CD4-positive, alpha-beta T cell treated with Interleukin-1 beta for 1 hour (primary cell): ENCODE measurements at places on chromosomes 7 and 10.
A peak's percentile ranks its signal among the peaks of the same experiment; 100 is the strongest.

- no peak for DNase-seq
These were observed 153.8 kb upstream of the CALCR start for GRCh38 chr7:93728292-93728691.

- DNase-seq, result no peak
These were observed 214.1 kb downstream of the USP6NL start for GRCh38 chr10:11397077-11397965.

DNA sequence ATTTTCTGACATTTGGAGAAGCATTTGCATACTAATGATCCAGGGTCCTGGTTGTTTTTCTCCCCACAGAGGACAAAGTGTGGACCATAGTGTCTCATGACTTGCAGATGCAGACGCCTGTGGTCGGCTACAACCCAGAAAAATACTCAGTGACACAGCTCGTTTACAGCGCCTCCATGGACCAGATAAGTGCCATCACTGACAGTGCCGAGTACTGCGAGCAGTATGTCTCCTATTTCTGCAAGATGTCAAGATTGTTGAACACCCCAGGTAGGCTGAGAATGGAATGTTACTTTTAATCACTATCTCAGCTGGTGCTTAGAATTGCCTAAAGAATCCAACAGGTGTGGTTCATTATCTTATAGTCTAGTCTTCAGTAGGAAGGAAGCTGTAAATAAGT, 951.5 kb upstream of the C7orf33 start:
- DNase-seq, result no peak

DNA sequence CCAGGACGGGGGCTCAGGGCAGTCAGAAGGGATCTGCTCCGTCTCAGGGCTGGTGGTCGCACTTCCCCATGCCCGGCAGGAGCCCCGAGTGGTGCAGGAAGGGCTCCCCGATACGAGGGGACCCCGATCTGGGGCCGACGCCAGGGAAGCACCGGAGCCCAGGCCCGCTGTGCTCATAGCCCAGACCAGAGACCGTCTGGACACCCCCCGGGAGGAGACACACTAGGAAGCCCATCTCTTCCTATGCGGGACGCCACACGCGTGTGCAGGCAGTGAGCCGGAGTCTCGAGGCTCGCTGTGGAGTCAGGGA, 39.7 kb upstream of the PDGFA start:
- DNase-seq, result no peak

GRCh38 chr7:87982116-87982515, 48.1 kb downstream of the ADAM22 start:
- DNase-seq, result no peak

GRCh38 chr7:11750191-11750590, 81.8 kb downstream of the THSD7A start:
- DNase-seq, result no peak

DNA sequence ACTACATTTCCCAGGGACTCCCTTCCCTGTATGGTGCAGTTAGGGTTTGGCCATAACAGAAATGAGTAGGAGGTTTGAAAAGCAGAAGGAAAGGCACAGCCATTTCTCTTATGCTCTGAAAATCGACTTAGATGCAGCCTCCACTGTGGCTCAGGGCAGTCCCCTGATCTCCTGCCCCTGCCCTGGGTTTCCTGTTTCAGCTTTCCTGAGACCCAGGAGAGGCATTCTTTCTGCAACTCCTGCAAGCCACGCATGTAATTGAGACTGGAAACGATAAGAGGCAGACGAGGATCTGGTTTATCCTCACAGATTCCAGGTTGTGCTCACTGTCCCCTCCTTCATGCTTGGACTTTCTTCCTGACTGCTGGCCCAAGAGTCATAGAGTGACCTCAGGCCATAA, 461.2 kb upstream of the VSTM2A start:
- DNase-seq, result no peak

DNA sequence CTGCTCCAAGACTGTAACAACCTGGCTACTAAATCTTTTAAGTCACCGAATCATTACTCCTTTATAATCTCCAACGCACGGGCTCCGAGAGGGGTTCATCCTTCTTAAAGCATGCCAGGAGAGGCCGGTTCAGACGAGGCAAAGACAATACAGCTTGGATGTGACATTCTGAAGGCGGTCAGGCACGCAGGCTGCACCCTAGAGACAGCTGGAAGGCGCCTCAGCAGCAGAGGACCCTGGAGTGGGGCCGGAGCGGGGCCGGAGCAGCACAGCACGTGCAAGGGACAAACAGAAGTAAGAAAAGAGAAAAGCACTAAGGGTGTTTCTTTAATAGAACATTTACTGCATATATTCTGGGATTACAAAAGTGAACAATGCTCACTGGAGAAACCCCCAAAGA, 97.8 kb upstream of the PPP2R2D start:
- DNase-seq, result no peak

DNA sequence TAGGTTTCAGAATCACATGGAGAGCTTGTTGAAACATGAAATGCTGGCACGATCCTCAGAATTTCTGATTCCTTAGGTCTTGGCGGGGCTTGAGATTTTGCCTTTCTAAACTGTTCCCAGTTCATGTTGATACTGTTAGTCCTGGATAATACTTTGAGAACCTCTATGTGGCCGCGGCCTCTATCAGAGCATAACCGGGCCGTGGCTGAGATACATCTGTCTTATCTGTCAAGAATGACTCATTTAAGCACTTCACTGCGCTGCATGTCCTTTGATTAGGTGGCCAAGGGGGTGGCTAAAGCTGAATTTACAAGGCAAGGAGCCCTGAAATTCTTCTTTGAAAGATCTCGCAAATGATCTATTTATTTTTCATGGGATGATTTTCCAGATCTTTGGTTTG, 66.9 kb downstream of the GALNT17 start:
- DNase-seq, result no peak

- DNase-seq, result peak; percentile 3
These were observed 5.4 kb downstream of the SFR1 start for GRCh38 chr10:104127411-104127810.

DNA sequence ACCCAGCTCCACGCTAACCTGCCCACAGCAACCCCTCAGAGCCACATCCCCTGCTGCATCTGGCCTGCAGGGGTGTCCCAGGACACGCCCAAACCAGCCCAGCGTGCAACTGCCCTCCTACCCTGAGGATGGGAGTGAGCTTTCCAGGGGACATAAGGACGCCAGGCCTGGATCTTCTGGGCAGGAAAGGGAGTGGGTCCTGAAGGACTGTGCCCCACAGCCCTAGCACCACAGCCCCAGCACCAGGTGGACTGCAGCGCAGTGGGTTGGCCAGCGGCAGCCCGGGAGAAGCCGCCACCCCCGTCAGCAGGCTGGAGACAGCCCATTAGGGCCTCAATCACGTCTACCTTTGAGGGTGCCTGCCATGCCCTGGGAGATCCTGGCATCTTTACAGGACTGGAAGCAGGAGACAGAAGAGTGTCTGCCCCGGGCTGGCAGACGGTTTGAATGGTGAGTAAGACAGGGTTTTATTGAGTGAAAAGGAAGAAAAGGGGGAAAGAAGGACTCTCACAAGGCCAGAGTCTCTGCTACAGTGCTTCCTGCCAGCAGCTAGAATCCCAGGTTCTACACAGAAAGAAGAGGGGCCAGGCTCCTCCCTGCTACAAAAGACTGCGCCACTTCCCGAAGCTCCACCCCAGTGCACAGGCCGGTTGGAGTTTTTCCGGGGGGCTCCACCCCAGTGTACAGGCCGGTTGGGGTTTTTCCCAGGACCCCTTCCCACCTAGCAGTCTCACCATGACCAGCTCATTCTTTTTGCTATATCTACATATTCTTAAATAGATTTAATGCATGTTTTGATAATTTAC, 69.8 kb upstream of the KCTD7 start:
- DNase-seq, result no peak

DNA sequence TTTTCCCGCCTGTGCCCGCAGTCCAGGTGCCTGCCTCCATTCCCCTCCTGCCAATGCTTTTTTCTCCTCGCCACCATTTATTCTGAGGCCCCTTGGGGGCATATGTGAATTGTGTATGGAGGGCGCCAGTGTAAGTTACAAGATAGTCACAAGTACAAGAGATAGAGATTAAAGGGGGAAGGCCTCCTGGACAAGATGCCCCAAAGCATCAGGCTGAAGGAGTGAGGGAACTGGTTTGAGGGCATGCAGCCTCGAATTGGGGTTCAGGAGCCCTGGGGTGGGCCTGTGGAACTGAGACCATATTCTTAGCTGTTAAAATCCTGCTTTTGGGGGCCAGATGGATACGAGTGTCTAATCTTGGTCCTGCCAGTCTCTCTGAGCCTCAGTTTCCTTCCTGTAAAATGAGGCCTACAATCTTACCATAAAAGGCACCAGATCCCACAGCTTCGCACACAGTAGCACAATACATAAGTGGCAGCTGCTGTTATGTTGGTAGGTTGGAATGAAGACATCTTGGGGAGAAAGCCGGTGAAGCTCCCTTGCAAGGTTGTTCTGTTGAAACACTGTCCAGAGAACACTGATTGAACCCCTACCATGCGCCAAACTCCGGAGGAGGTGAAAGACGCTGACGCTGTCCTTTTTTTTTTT, 545 bp upstream of the COMTD1 start:
- no peak for DNase-seq

DNA sequence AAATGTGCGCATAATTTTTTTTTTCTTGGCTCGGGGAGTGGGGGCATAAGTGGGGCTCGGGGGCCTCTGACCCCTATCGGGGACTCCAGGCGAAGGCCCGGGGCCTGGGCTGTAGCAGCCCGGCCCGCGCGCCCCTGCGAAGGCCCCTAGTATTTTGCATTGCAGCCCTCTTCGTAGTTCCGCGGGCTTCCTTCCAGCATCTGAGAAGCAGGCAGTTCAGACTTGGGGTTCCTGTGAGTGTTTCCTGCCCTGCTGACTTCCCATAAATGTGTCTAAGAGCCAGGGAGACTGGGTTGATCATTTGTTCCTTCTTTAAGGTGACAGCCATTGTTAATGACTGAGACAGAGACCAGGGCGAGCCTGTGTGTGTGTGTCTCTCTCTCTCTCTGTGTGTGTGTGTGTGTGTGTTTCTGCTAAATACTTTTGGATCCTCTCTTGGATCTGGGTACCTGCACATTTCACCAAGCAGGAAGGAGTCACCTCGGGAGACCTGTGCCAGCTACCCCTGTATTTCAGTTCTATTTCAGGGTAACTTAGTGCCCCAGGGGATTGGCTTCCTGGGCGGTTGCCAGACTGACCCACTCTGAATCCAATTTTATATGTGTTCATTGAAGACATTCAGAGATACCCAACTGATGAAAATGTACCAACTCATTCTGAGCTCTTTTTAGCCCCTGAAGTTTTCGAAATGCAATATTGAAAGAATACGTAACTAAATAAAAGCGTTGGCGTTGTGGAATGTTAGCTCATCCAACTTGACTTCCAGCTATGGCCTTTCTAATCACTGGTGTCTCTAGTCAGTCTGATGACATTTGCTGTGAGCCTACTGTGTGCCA, 805 bp downstream of the MSRB2 start:
- peak; percentile 33 for DNase-seq

DNA sequence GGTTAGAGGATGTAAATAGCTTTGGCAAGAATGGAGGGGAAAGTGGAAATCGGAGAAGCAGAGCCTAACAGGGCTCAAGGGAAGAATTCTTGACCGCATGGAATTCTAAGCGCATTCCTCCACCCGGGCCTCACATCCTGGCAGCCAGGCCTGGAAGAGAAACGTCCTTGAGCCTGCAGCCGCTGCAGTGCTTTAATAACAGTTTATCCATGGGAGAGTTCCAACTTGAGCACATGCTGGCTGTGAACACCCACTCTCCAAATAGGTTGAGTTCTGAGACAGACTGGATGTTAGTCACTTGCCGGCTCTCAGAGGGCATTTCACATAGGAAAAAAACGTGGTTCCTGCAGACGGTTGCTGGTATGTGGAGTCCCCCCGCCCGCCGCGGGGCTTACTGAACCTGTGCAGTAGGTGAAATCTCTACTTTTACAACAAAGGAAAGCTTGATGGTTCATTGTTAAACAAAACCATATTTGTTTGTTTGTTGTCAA, 61.4 kb upstream of the STEAP1B start:
- no peak for DNase-seq
